ENCODE measurements at places on chromosomes 3 and 15.

- no peak for DNase-seq
Observed at GRCh38 chr15:32659340-32660155, 18.0 kb downstream of the SCG5 start.

DNA sequence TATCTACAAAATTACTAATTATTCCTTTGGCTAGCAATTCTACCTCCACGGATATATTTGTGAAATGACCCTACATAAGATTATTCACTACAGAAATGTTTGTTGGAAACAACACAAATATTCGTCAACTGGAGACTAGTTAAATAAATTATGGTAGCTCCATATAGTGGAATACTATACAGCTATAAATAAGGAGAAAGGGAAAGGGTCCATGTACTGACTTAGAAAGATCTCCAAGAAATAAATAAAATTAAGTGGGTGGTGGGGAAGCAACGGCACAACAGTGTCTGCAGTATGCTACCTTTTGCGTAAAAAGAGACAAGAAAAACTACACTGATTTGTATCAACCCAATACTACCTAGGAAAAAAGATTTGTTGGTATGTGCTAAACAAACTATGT, 96.7 kb upstream of the BHLHE40 start:
- DNase-seq: no peak

DNA sequence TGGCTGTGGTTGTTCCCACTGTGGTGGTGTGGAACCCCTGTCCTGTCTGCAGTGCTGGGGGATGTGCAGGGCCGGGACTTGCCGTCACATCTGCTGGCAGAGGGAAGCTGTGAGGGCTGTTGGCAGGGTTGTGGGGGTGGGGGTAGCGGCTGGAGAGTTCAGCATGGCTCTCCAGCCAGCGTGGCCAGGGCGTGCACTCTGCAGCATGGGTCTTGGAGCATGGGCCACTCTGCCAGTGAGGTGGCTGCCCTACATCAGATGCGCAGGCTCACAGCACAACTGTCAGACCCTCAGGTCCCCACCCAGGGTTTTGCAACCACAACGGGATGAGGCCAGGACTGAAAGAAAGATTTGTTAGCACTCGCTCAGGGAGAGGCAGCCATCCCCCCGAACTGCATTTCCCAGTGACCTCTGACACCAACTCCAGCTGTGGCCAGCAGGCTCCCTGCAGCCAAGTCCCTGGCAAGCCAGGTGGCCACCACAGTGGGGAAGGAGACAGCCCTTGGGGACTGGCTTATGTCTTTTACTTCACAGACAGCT, 237.7 kb upstream of the LYSMD4 start:
- no peak for DNase-seq

DNA sequence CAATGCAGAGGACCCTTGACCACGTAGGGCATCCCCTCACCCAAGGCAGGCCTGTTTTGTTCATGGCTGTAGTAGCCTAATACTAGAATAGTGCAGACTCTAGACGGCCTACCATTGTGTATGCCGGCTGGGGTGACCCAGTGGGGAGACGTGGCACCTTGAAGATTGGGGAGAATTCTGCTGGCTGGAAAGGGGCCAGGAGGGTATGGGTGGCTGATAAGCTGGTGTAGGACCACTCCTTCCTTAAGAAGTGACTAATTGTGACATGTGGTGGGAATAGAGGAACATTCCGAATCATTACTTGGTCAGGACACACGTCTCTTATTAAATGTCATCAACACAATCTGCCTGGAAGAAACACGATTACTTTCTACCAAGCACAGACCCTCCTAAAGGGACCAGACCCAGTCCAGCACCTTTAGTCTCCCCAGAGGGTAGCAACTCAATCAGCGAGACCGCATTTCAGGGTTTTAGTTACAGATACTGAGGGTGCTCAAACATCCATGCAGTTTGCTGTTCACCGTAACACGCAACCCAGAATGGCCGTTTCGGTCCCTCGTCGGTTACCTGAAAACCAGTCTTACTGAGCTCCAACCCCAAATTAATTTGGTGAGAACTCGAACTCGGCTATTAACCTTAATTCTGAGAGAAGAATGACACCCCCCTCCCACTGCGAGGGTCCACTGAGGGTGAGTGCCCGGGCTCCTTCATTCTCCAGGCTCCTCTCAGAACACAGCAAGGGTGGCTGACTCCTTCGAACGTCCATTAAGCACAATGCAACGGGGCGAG, 1.6 kb upstream of the KLF13 start:
- DNase-seq: no peak

GRCh38 chr15:92409006-92409405, 15.3 kb downstream of the ST8SIA2 start:
- no peak for DNase-seq

GRCh38 chr15:48833526-48834239, 22.8 kb upstream of the CEP152 start:
- DNase-seq: no peak

DNA sequence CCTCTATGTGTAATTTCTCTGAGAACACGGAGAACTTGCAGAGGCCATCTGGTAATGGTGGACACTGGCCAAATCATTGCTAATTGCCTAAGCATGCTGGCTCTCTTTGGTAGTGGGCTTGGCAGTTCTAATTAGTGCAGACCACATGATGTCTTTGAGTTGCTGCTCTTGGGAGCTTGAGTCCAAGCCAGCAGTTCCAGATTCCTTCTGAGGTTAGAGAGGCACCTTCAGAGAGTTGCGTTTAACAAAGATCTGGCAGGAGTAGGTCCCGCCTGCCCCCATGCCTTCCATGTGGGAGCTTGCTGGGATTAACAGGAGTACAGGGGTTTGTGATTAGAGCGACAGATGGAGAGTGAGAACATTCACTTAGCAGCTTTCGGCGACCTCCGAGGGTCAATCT, 449.0 kb upstream of the LMCD1 start:
- DNase-seq: no peak

DNA sequence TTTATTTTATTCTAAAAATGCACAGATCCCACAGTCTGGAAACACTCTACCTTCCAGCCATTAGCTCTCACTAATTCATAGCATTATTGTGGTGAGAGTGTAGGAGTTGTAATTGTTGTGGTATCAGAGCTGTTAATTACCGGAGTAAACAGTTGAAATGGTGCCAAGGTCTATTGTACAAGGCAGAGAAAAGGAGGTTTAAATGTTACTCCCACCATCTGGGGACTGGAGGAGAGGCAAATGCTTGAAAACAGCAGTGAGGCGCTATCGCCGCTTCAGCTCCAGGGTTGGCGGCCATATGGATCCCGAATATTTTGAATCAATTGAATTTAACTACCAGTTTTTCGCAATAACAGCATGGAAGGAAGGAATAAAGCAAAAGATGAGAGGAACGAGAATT, 113.1 kb upstream of the C15orf61 start:
- DNase-seq: no peak

- no peak for DNase-seq
Observed at GRCh38 chr3:65861718-65862117, 177.0 kb downstream of the MAGI1 start.

GRCh38 chr3:29759411-29760225, 478.7 kb downstream of the RBMS3 start:
- no peak for DNase-seq

DNA sequence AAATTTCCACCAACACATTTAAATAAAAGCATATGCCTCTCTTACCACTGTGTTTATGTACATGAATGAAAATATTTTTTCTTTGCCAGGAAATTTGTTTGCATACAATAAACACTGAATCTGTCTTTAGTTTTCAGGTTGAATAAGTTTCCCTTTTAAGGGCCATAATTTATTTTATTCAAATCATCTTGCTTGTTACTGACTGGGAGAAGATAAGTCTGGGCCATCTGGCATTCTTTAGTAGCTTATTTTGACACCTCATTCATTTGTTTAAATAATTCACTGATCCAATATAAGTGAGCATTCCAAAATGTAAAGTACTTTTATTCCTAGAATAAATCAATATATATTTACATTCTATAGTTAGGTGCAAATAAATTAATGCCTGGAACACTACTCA, 1001.3 kb downstream of the PLOD2 start:
- DNase-seq: no peak

DNA sequence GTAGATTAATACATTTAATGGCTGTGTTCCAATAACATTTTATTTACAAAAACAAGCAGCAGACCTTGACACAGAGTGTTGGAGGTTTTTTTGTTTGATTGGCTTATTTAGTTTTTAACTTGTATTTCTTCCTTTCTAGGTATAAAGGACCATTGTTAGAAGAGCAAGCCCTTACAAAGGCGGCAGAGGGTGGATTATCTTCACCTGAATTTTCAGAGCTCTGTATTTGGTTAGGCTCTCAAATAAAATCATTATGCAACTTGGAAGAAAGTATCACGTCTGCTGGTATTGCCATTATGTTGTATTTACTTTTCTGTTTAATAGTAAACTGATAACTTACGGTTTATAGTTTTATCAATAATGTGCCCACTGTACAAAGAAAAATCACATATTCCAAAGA, 10.0 kb downstream of the FAM98B start:
- DNase-seq: no peak

- no peak for DNase-seq
Observed at GRCh38 chr3:160129459-160130061, 95.7 kb upstream of the C3orf80 start.

GRCh38 chr15:39426552-39427532, 154.0 kb upstream of the THBS1 start:
- DNase-seq: peak; percentile 29

GRCh38 chr3:173402656-173403055, 5.1 kb downstream of the NLGN1 start:
- no peak for DNase-seq

GRCh38 chr3:105905328-105905727, 36.5 kb upstream of the CBLB start:
- DNase-seq: no peak

GRCh38 chr3:43185274-43185982, 79.5 kb upstream of the POMGNT2 start:
- DNase-seq: no peak

GRCh38 chr15:40345867-40346578, 4.8 kb upstream of the PHGR1 start:
- no peak for DNase-seq
